Stimulated activated CD4-positive, alpha-beta T cell treated with anti-CD3 and anti-CD28 coated beads, Interleukin-12 subunit alpha, Interleukin-12 subunit beta, amount 100 ng/mL, for 48 hours (primary cell): ENCODE measurements at places on chromosomes 11 and 22.
A peak's percentile ranks its signal among the peaks of the same experiment; 100 is the strongest.

DNA sequence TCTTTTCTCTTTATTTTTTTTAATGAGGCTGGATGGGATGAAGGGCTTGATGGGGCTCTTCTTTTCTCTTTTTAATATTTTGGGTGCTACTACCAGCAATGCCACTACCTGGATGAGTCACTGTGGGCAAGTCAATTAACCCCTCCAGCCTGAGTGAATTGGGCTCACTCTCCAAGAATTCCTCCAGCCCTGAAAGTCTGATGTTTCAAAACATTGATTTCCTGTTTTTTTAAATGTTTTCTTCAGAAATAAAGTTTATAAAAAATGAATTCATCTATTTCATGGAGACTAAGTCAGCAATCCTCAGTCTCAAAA lies 812 bp upstream of the OR5A2 start:
- no peak for DNase-seq

GRCh38 chr11:64566042-64566914 lies 24.7 kb upstream of the SLC22A12 start:
- DNase-seq: no peak

- DNase-seq: no peak
These were observed 1357.3 kb upstream of the TENM4 start for GRCh38 chr11:80798174-80798573.

DNA sequence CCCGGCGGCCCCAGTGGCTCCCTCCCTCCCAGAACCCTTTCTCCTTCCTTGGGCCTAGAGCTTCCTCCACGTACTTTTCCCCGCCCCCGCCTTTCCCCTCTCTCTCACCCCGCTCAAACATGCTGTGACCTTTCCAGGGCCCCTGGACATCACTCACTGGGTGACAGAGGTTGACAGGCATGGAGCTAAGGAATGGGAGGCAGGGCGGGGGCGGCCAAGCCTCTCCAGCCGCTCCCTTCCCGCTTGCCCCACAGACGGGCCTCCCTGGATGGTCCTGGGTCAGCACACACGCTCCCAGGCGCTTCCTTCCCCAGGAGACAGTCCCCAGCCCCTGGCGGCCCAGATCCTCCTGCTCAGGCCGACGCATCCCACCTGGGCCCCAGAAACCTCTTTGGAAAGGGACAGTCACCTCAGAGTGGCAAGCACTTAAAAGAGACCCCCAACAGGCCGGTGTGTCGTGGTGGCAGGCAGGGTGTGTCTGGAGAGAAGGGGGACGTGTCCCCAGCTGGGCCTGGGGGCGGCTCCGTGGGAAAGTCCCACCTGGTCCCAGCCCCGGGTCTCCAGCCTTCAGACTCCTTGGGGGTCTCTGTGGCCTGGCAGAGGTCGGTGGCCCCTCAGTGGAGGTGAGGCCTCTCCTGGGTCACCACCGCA lies 8.8 kb downstream of the H19 start:
- no peak for DNase-seq

GRCh38 chr11:78138291-78138690 lies 1.1 kb downstream of the ALG8 start:
- no peak for DNase-seq

- peak; percentile 24 for DNase-seq
These were observed 52.9 kb upstream of the CARS1 start for GRCh38 chr11:3109921-3110706.

DNA sequence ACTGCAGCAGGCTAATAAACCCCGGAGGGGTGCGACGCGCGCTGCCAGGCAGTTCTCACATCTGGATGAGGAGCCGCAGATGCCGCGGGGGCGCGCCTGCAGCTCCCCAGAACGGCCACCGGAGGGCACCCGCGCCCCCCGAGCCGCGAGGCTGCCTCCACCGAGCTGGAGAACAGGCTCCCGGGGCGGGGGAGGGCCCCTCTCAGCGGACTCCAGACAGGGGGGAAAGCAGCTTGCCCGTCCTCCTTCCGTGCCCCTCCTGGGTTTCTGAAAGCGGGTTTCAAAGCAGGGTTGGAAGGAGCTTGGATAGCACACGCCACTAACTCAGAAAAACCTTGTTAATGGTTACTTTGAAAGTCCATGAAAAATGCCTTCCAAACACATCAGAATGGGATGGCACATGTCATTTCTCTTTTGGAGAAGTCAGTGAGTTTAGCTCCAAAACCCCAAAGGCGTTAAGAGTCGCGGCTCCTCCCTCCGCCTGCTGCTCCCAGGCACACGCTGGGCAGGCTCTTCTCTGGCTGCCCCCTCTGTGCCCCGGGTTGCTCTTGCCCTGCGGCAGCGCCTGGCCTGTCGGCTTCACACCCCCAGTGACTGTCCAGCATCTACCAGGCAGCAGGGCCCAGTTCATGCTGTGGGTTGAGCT lies 317.8 kb downstream of the NTM start:
- DNase-seq: peak; percentile 6

DNA sequence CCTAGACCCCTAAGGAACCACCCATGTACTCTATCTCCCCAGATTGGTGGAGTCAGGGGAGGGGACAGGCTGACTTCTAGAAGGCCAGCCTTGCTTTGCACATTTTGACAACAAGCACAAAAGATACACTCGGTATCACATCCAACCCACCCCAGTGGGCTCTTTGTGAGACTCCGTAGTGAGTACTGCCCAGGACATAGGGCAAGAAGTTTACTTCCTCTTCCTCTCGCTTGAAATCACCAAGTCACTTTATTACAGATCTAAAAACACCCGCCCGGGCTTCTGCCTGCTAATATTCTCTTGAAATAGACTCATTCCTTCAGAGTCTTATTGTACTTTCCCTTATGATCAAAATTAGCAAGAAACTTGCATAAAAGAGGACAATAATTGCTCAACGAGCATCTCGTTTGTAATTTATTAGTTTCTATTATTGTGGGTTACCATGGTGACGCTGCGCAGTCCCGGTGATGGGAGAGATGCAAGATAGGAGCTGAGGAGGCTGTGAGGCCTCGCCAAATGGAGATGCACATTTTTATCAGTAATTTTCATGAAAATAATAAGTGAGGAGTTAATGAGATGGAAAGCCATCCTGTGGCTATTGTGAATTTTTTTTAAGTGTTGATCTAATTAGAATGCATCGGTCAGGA lies 96.9 kb downstream of the FEZ1 start:
- no peak for DNase-seq

GRCh38 chr11:72265951-72266350 lies 22.0 kb upstream of the PHOX2A start:
- DNase-seq: no peak

- DNase-seq: no peak
These were observed 36.8 kb downstream of the BARX2 start for GRCh38 chr11:129412494-129412893.

DNA sequence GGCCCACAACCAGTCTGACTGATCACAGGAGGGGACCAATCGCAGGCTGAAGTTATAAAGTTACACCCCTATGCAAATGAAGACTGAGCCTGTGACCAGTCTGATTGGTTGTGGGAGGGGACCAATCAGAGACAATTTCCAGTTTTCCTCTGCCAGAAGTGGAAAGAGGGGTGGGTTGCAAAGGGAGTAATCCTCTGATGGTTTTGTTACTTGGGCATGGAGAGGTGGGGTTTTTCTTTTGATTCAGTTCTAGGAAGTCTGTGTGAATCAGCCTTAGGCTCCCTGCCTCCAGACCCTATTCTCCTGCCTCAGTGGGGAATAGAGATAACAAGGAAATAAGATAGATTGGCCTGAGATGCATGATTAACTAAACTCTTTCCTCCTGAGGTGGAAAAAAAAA lies 9.9 kb downstream of the OR6M1 start:
- no peak for DNase-seq

GRCh38 chr22:50526108-50526833 lies 873 bp upstream of the SCO2 start:
- peak; percentile 81 for DNase-seq

DNA sequence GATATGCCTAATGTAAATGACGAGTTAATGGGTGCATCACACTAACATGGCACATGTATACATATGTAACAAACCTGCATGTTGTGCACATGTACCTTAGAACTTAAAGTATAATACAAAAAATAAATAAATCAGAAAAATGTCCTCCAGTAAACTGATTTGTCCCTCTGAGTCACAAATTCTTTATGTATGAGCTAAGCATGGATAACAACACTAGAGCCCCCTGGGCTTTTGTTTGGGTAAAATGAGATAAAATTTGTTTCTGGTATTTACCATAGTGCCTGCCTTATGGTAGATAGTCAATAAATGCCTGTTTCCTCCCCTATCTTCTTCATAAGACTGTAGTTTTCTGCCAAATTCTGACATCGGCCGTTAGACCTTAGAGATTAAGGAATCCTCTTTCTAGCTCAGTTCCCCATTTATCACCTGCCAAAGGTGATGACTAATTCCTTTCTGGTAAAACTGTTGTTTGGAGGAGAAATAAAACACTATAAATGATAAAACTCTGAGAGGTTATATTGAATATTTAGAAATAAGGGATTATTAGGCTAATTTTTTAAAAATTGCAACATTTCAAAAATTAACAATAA lies 43.6 kb upstream of the LUZP2 start:
- DNase-seq: no peak

DNA sequence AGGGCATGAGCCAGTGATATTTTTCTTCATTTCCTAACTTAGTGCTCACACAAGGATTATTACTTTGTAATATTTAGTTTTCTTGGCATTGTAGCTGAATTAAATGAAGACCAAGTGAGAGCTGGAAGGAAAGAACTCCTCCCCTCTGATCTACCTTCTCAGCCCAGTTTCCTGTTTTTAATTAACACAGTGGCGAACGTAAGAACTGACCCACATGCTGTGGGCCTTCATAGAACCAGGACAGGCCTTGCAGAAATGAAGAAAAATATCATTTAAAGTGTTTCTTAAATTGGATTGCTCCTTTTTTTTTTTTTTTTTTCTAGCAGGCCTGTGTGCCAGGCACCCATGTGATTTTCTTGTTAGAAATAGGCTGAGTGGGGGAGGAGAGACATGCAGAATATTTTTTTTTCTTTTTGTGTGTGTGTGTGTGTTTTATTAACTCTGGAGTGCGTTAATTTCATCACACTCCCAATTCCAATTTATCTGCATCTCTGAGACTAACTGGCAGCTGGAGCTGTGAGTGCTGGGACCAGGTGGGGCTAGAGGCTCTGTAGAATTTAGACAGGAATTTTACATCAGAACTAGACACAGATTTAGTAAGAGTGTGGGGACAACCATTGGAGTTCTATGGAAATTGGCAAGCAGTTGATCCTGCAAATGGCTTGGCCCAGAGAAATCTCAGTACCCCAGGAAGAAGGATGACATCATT lies 320.5 kb downstream of the DDX10 start:
- no peak for DNase-seq

GRCh38 chr11:69912161-69912910 lies 93.1 kb upstream of the FGF3 start:
- no peak for DNase-seq

GRCh38 chr11:124863137-124863825 lies 2.0 kb upstream of the ROBO3 start:
- no peak for DNase-seq

- DNase-seq: no peak
These were observed 520.4 kb downstream of the SOX6 start for GRCh38 chr11:15835788-15836411.

- no peak for DNase-seq
These were observed 18.7 kb upstream of the MUC6 start for GRCh38 chr11:1055109-1055703.

DNA sequence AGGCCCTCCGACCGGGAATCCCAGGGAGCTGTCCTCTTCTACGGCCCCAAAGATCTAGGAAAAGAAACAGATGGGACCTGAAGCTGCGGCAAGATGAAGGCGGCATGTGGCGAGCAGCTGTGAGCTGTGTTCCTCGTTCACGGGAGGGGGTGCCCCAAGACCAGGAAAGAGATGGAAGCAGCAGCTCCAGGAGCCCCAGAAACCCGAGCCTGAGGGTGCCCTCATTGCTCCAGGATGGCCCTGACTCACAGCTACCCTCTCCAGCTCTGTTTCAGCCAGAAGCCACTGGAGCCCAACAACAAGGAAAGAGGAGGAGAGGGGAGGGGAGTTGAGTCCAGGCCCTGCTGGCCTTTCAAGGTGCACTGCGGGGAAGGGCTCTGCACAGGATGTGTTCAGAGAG lies 23.7 kb upstream of the NAP1L4 start:
- no peak for DNase-seq

DNA sequence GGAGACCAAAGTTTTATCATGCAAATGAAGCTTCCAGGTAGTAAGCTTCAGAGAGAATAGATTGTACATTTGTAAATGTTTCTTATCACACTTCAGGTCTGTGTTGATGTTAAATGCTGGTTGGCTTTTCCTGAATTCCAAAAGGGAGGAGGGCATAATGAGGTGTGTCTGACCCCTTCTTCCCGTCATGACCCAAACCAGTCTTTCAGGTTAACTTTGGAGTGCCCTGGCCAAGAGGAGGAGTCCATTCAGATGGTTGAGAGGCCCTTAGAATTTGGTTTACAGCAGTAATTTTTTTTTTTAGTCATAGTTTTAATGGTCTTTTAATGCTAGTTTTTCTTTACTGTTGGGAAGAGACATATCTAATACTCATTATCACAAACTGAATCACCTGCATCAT lies 2.5 kb downstream of the OR6X1 start:
- DNase-seq: no peak

GRCh38 chr11:94218372-94218771 lies 86.0 kb upstream of the IZUMO1R start:
- no peak for DNase-seq

GRCh38 chr11:107017104-107017432 lies 1.2 kb downstream of the GUCY1A2 start:
- no peak for DNase-seq

GRCh38 chr11:34439610-34440198 lies 970 bp downstream of the CAT start:
- no peak for DNase-seq

GRCh38 chr11:64018310-64018709 lies 17.4 kb upstream of the FLRT1 start:
- DNase-seq: no peak

GRCh38 chr22:47484960-47485569 lies 722.6 kb downstream of the TBC1D22A start:
- DNase-seq: no peak

- no peak for DNase-seq
These were observed 201.6 kb upstream of the SORL1-AS1 start for GRCh38 chr11:121654259-121654842.

DNA sequence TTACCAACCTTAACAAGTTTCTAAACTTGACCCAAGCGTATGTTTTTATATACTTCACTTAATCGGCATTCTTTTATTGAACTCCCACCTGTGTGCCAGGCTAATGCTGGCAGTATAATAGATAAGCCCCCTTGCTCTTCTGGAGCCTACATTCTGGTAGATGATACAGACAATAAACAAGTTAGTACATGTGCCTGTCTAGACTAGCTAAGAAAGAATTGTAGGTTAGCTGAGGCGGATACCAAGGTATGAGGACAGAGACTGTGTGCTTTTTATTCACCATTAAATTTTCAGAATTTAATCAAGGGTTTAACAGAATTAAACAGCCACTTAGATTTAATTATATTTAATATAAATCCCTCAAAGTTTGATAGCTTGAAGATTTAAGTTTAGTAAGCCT lies 45.7 kb downstream of the TTC17 start:
- DNase-seq: no peak

GRCh38 chr11:112599856-112600533 lies 339.3 kb upstream of the PLET1 start:
- DNase-seq: no peak

- DNase-seq: no peak
These were observed 793.3 kb upstream of the ARHGAP42 start for GRCh38 chr11:99893811-99894210.

- DNase-seq: no peak
These were observed 901.0 kb downstream of the BRD1 start for GRCh38 chr22:48926643-48927042.

GRCh38 chr11:75014129-75014528 lies 25.4 kb downstream of the NEU3 start:
- no peak for DNase-seq

GRCh38 chr11:122686111-122686510 lies 30.6 kb downstream of the UBASH3B start:
- DNase-seq: no peak
